ENCODE measurements at places on chromosomes 11 and 22.

DNA sequence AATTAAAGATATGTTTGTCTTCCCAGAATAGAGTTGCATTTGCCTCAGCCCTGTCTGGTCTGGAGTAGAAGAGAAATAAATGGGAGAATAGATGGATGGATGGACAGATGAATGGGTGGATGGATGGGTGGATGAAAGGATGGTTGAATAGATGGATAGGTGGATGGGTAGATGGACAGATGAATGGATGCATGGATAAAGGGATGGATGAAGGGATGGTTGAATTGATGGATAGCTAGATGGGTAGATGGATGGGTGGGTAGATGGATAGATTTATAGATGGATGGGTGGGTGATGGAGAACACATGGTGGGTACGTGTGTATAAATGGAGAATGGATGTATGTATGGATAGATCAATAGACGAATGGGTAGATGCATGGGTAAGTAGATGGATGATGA is 8.5 kb downstream of the CRYBB1 start:
- DNase-seq = no peak

- DNase-seq = no peak
Observed at GRCh38 chr22:19810381-19811201, 44.1 kb downstream of the GNB1L start.

- no peak for DNase-seq
Observed at GRCh38 chr22:38471237-38471636, 3.3 kb downstream of the KDELR3 start.

- DNase-seq = no peak
Observed at GRCh38 chr11:36309779-36310178, 13.7 kb downstream of the PRR5L start.

DNA sequence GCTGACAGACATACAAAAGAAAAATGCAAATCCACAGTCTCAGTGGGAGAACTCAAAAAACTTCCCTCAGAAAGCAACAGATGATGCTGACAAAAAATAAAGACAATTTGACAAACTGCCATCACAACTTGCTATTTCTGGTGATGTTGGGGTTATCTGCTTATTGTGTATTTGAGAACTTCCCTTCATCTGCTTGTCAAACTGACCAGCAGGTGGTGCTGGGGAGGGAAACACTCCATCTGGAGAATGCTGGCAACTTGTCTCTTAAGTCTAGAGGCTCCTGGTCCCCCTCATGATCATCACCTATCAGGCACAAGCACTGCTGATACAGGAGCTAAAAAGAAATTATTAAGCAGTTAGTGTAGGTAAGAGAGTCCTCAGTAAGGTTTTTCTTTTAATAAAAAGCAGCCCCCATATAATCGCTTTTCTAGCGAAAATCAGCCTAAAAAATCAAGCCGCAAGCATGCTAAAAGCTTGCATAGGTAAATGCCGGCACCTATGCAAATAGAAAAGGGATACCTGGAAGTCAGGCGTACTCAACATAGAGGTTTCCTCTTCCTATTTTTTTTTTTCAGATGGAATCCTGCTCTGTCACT is 9.8 kb upstream of the FAM111B start:
- DNase-seq = no peak

DNA sequence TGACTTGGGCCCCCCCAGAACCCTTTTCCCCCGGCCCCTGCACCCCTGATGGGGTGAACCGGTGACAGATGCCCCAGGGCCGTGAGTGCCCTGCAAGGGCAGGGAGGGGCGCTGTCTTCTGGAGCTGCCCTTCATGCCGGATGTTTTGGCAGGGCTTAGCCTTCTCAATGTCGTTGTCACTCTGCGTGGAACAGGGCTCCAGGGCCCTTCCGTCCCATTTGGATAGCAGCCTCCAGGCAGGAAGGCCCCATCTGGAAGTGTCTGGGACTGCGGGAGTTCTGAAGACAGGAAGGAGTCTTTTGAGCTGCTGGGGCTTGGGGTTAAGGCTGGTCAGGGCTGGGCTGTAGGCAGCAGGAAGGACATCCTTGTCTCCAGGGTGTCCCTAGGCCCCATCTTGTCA is 4.6 kb downstream of the FRMD8 start:
- no peak for DNase-seq

DNA sequence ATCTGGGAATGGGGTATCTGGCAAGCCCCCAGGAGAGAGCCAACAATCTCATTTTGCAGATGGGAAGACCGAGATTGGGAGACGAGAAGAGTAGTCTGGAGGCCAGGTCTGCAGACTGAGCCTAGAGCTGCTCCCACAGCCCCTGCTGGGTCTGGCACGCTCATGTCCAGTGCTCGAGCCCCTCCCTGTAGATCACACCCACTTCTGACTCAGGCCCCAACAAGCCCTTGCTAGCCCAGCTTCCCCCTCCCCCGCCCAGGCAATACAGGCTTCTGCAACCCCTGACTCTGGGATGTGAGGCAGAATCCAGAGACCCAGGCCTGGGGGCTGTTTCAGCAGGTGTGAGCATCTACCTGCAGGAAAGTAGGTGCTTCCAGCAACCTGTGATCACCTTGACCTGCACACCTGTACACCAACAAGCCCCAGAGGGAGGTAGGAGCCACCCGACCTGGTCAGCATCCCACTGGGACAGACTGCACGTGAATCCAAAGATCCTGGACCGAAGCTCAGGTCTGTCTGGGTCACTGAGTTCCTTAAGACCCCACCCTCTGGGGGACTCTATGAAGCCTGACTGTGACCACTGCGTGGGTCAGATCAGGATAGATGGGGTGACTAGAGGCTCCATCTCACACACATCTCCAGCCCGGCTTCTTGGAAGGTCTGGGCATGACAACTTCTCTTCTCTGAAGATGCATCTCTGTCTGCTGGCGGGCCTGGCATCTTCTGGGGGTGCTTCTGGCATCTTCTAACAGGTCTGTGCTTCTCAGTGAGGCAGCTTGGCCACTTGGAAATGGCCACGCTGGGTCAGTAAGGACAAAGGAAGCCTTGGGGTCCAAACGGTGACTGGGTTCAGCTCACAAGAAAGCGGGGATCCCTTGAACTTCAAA is 29.3 kb downstream of the LINC01488 start:
- DNase-seq = no peak

Data from GM19239 (cell line).